SK-N-SH (cell line): ENCODE measurements at places on chromosomes 7 and 10. TPM values are rescaled to one million over a fixed set of nuclear protein-coding genes. Genes with fewer than 3 reads are reported as not detected.

DNA sequence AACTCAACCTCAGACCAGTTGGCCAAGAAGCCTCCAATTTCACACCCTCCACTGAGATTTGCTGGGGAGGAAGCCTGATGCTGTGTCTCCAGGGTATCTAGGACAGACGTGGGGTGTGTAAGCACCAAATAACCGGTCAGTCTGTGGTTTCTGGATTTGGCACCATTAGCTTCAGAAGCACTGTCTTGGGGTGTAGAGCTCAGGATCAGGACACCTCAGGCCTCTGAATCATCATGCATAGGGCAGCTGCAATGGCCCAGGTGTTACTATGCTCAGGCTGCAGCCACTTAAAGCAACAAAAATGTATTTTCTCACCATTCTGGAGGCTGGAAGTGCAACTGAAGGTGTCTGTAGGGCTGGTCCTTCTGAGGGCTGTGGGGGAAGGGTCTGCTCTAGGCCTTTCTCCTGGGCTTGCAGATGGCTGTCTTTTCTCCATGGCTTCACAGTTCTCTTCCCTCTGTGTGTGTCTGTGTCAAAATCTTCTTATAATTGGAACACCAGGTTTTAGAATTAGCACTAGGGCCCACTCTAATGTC is 73.4 kb upstream of the SEPHS1 start:
- DNase-seq, result no peak

GRCh38 chr10:29873941-29874484 is 185.4 kb downstream of the JCAD start:
- DNase-seq, result no peak

- no peak for DNase-seq
Measured at GRCh38 chr10:47456794-47457527, 27.0 kb downstream of the ANXA8 start.

DNA sequence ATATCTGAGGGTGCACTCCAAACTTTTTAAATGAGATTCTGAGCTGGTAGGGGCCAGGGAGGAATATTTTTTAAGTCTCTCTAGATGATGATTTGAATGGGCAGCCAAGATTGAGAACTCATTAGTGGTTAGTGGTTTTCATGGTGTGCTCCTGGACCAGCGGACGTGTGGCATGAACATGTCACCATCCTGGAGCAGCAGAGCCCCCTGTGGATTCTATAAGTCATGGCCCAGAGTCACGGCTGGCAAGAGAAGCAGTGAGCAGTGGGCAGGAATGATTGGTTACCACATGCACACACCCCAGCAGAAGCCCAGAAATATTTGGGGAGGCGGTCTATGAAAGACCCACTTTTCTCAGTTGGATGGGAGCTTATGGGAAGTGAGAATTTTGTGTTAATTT is 21.2 kb upstream of the UCN3 start:
- no peak for DNase-seq

- DNase-seq, result no peak
Measured at GRCh38 chr7:90424720-90425119, 21.5 kb downstream of the CLDN12 start.

GRCh38 chr10:49759787-49760551 is 2.2 kb downstream of the OGDHL start:
- DNase-seq, result peak; percentile 39

- no peak for DNase-seq
Measured at GRCh38 chr7:54860003-54860775, 101.2 kb upstream of the SEC61G start.

GRCh38 chr10:29670761-29671160 is 36.0 kb upstream of the SVIL start:
- DNase-seq, result no peak

- no peak for DNase-seq
Measured at GRCh38 chr10:4006051-4006450, 221.0 kb upstream of the KLF6 start.

DNA sequence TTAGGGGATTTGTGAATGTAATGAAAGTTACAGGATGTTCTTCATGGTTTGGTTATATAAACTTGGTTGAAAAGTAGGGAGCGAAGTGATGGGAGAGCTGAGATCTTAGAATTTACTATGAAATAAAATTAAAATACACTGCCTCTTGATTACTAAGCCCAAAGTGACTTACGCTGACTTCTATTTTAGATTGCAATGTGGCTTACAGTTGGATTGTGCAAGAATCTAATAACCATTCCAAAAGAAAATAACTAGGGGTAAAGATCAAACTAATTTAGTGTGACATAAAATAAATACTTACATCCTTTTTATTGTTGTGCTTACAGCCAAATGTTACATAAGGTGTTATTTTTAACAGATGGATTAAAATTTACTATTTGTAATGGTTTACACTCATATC is 15.3 kb downstream of the WNT16 start:
- no peak for DNase-seq

DNA sequence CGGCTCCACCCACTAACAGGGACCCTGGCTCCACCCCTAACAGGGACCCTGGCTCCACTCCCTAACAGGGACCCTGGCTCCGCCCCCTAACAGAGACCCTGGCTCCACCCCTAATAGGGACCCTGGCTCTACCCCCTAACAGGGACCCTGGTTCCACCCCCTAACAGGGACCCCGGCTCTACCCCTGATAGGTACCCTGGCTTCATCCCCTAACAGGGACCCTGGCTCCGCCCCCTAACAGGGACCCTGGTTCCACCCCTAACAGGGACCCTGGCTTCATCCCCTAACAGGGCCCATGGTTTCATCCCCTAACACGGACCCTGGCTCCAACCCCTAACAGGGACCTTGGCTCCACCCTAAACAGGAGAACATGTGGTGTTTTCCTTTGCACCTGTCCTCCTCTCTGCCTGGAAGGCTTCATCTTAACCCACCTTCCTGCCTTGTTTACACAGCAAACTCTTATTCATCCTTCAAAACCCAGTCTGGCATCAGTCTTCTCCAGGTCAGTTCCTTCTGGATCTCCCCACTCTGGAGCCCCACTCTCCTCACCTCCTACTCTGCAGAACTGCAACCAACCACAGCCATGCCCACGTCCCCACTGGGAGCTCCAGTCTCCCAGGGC is 58.0 kb downstream of the CHST15 start:
- DNase-seq, result no peak

GRCh38 chr7:104929921-104930320 is 84.1 kb upstream of the KMT2E start:
- DNase-seq, result no peak

DNA sequence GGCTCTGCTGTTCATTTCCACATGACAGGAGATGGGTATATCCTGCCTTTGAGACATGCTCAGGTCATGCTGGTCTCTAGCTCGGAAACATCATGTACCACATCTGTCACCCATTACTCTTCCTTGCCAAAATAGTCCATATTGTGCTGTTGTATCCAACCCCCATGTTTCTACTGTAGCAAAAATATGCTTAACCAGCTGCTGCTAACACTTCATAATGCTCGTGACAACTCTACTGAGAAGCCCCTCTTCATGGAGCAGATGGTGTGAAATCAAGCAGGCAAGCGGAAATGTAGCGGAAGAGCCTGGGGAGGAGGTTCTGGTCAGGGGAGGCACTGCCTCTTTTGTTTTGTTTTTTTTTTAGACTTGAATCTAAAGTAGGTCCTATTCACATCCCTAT is 82.9 kb downstream of the NPY start:
- DNase-seq, result no peak

DNA sequence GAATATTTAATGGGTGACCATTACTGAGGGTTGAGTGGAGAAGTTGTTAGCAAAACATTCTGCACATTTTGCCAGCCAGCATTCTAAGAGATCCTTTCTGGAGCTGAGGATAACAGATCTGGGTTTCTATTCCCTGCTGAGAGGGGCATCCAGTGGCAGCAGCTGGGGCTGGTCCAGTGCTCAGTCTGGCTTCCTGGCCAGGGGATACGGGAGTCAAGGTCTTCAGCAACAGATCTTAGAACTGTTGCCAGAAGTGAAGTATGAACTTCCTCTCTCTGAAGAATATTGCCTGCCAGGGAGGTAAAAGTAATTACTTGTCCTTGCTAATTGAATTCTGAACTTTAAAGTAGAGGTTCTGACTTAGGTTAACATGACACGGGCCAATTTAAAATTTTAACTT is 568.4 kb downstream of the REEP3 start:
- no peak for DNase-seq

GRCh38 chr7:112001091-112001826 is 204.9 kb downstream of the DOCK4 start:
- no peak for DNase-seq

GRCh38 chr10:6204341-6205191 is 1.8 kb downstream of the PFKFB3 start:
- DNase-seq, result peak; percentile 54

- no peak for DNase-seq
Measured at GRCh38 chr10:28913436-28914237, 236.3 kb downstream of the BAMBI start.

GRCh38 chr7:37363536-37364491 is 84.8 kb downstream of the ELMO1 start:
- no peak for DNase-seq

- DNase-seq, result no peak
Measured at GRCh38 chr10:48765039-48765438, 80.4 kb downstream of the WDFY4 start.

DNA sequence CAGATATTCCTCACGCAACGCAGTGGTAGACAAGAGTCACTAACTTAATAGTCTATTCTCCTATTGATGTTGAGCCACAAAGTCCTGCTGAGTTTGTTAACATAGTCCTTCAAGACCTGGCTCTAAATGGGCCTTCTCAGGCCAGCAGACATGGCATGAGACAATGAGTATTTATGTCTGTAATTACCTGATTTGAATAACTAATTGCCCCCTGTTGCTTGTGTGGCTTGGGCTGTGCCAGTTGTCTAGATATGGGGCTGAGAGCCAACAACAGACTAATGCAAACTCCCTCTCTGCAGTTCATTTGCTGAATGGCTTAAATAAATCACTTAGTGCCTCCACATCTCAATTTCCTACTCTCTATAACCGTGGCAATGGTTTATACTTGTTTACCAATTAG is 65.5 kb upstream of the VWC2 start:
- DNase-seq, result no peak

- DNase-seq, result no peak
Measured at GRCh38 chr10:43595739-43596298, 10.4 kb upstream of the ZNF485 start.

GRCh38 chr10:43953672-43954071 is 305.0 kb upstream of the ZNF32 start:
- no peak for DNase-seq

DNA sequence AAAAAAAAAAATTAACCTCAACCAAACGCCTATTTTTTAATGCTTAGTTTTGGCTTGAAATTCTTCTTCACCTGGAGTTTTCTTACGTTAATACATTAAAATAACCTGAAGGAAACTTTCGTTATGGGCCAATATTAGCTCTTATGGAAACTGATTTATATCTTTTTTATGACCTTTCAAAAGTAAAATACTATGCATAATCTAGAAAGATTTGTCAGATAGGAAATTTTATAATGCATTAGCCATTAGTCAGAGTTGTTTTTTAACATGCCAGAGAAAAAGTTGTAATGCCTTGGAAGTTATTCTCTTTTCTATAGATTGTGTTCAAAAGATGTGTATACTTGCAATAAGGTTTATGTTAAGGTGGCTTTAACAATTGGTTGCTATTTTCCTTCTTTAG is 34.3 kb upstream of the ARL4A start:
- DNase-seq, result no peak

DNA sequence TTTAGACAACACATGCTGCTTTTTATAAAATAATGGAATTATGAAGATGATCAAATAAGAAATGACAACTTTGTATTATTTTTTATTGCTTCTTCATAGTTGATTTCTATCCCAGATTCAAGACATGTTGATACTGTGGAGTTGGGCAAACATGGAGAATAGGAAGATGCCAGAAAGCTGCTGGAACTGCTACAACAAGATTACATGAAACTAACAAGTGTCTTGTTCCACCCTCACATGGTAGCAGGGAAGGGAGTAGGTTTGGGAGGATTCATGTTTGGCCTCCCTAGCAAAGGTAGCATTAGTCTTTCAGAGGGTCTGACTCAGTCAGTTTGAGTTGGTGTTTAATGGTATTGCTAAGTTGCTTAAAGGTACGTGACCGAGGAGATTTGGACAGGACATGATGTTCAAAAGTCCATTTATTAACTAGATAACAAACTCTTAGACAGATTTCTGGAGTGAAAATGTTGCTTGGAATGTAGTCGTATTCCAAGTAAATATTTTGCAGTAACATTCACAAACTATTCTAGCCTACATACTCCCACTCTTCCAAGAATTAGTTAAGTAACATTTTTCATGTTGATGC is 33.1 kb downstream of the PRR15 start:
- DNase-seq, result no peak

DNA sequence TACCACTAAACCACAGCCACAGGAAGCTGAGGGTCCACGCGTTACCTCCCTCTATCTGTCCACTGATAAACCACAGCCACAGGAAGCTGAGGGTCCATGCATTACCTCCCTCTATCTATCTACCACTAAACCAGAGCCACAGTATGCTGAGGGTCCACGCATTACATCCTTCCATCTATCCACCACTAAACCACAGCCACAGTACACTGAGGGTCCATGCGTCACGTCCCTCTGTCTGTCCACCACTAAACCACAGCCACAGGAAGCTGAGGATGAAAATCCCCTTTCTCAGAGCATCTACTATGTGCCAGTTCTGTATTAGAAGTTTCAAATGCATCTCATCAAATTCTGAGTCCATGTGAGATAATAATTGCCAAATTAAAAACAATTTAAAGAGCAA is 589.3 kb downstream of the DNAJB6 start:
- DNase-seq, result no peak

DNA sequence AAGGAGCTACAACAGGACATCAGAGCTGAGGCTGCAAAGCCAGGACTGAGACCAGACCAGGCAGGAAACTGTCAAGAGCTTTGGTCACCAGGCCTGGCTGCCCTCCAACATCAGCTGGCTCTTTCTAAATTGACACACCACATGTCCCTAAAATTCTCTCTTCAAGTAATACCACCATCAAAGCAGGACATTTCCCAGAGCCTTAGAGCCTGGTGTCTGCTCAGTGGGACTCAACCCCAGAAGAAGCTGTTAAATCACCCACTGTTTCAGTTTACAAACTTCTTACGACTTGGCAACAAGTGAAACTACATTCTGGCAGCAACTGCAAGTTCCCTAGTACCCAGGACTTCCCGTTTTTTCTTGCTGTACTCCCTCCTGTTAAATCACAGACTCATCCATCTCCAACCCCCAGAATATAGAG is 3.8 kb upstream of the IL6 start:
- no peak for DNase-seq

SFTPA2 gene
- polyA plus RNA-seq, result not detected in 2 replicates

DNAJC12 gene
- 7.9 and 9.3 TPM in 2 replicates for polyA plus RNA-seq

MYO1G gene
- 0.05 and 0.10 TPM in 2 replicates for polyA plus RNA-seq

SRGN gene
- 0.06 and 0.10 TPM in 2 replicates for polyA plus RNA-seq

MYL10 gene
- not detected in 2 replicates for polyA plus RNA-seq

CYP26C1 gene
- not detected in 2 replicates for polyA plus RNA-seq

HOXA7 gene
- not detected in 2 replicates for polyA plus RNA-seq

CDHR1 gene
- polyA plus RNA-seq, result 0.02 and 0.05 TPM in 2 replicates

GHRHR gene
- polyA plus RNA-seq, result not detected in 2 replicates

FAM221A gene
- 9.7 and 10.5 TPM in 2 replicates for polyA plus RNA-seq

FAM25G gene
- polyA plus RNA-seq, result not detected in 2 replicates

ABCB1 gene
- polyA plus RNA-seq, result 2.0 and 5.3 TPM in 2 replicates

PAPOLB gene
- not detected in 2 replicates for polyA plus RNA-seq

OR6B1 gene
- not detected in 2 replicates for polyA plus RNA-seq
